Activated naive CD4-positive, alpha-beta T cell treated with anti-CD3 and anti-CD28 coated beads, Interleukin-2, amount 50 U/mL, for 16 hours (primary cell): ENCODE measurements at places on chromosomes 12 and 14.

GRCh38 chr14:38904959-38905358 is 198.1 kb downstream of the SEC23A start:
- DNase-seq: no peak

DNA sequence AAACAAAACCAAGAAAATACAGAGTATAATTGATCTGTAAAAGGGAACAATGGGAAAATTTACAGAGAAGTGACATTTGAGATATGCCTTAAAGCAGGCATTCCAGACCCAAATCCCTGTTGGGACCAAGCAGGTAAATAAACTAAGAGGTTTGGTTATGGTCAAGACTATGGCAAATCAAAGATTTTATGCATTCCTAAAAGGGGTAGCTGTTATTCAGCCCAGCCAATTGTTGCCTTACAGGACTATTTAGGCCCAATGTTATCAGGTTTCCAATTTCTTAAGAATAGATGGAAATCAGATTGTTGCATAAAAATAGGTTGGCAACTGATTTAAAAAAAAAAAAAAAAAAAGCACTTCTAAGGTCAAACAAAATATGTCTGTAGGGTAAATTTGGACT is 5.3 kb downstream of the DNAI7 start:
- no peak for DNase-seq

- no peak for DNase-seq
Measured at GRCh38 chr12:124561231-124561630, 6.2 kb downstream of the NCOR2 start.

DNA sequence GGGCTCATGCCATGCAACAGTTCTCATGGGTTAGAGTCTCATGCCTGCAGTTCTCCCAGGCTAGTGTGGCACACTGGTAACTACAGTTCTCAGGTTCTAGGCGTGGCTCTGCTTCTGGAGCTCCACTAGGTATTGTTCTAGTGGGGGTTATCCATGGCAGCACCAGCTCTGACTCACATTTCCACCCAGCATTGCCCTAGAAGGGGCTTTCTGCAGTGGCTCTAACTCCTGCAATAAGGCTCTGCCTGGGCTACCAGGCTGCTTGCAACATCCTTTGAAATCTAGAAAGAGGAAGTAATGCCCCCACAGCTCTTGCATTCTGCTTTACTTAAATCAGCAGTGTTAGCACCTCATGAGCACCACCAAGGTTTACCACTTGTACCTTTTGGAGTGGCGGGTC is 220.3 kb upstream of the ARID2 start:
- DNase-seq: no peak

DNA sequence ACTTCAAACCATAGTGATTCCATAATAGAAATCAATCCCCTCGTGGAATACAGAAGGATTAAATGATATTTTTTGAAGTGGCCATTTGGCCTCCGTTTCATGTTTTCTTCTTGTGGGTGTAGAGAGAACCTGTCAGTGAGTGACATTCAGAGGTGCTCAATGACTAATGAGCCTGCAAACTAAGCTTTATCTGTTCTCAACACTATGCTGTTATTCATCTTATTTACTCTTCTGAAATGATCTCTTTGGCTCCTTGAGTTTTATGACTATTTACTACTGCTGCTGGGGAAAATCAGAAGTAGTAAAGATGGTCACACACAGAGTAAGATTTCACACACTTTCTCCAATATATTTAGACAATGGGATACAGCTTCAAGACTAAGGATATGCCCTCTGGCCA is 30.4 kb downstream of the ATP2B1 start:
- no peak for DNase-seq

DNA sequence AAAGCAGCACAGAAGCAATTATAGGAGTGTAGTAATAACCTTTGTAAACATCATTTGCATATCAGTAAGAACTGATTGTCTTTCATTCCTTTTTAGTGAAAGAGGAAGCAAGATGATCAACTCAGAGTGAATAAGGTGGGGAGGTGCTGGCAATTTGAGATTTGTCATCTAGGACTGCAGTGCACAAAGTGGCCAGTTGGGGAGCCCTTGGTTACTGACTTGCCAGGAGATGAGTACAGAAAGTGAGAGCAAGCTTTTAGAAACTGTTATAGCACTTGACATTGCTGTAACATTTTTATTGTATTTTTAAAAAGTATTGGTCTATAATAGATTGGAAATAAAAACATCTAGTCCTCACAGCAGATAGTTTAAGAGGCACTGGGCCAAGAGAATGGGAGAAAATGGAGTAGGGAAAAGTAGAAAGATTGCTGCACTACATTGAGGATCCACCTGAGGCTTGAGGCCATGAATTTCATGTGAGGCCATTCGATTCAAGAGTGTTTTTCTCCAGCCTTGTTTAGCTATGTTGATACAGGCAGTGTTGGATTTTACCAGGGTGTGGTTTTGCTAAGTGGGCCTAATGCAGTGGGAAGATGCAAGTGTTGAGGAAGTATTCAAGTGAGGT is 98.2 kb downstream of the SNAPC1 start:
- peak; percentile 75 for DNase-seq

DNA sequence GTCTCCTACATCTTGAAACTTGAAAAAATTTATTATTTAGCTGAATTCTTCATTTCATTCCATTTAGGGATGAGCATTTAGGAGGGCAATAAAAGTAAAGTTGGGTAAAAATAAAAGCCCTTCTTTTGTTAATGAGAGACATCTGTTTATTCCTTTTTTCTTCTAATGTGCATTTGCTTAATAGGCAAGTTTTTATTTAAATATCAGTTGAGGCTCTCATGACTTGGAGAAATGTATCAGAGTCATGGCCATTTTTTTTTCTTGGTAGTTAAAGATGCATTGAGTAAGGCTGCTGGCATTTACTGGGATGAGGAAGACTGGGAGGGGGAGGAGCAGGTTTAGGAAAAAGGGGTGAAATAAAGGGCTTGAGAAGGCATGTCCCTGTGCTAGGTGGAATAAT is 609.9 kb upstream of the TMEM132C start:
- no peak for DNase-seq

- DNase-seq: no peak
Measured at GRCh38 chr14:60164404-60164711, 840 bp downstream of the DHRS7 start.

GRCh38 chr12:122413516-122414404 is 8.7 kb downstream of the CLIP1 start:
- DNase-seq: no peak

DNA sequence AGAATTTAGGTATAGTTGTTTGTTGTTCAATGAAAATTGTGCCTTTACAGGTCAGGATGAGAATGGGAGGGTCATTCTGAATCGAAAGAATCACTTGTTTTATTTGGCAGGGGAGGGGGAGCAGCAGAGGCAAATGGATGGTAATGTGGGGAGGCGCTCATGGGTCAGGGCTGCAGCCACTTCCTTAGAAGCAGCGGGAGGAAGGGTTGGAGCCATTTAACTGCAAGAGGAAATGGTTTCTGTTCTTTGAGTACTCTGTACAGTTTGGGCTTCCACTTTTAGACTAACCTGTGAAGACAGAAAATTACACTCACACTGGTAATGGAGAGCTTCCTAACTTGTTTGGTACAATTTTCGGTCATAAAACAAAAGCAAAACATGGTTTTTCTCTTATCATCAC is 57.2 kb downstream of the PIWIL1 start:
- no peak for DNase-seq
